ENCODE measurements at places on chromosomes 7 and 10.

DNA sequence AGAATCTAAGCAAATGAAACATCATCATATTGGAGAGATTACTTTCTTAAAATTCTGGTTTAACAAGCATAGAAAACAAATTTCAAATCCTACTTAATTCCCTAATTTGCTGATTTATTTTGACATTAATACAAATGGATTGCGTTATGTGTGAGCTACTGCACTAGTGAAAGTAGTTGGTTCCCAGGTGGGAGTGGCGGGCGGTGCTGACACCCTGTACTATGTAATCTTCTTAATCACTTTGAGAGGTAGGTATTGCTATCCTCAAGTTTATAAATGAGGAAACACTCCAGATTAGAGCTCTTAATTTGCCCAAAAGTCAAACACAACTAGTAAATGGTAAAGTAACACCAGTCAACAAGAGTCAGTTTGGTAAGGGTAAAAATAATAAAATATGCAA is 131.1 kb downstream of the ELAPOR2 start:
- DNase-seq, result no peak

DNA sequence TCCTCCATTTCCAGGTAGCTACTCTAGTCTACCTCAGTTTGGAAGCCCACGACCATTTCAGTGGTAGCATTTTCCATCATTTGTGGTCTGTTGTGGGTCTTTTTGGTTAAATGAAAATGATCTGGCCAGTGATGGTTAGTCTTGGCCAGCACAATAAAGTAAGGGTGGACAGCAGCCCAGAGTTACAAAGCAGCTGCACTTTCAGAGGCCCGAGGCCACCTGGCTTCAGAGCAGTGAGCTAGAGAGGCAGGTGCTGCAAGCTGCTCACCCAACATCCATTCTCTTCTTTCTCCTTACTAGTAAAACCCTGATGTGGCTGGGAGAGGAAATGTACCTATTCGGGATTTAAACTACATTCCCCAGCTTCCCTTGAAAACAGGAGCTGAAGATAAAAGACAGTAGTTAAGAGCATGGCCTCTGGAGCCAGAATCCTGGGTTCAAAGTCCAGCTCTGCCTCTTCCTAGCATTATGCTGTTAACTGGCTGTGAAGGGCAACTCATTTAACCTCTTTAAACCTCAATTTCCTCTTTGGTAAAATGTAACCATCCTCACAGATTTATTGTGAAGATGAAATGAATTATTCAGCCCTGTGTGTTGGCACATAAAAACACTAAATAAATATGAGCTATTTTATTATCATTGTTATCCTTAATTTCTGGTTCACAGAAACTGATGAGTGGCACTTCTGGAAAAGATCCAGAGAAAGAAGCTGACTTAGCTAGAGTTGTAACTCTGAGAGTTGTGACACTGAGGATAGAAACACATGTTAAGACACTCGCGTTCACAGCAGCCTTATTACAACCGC is 517.4 kb downstream of the PARD3 start:
- DNase-seq, result no peak

DNA sequence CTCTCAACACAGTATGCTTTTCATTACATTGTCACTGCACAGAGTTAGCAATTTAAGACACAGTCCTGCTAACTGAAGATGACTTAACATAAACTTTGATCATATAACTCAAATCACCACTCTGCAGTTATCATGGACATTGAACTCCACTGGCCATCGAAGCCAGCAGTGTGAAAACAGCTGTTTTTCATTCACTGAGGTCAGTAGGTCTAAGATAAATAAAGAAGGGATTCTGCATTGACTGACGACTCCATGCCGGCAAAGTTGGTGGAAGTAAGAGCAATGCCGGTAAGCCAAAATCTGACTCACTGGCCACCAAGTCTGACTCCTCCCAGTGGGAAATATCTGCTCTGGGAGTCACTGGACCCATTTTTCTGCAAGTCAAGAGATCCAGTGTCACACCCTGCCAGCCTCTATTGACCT is 449.9 kb upstream of the ANKRD30A start:
- DNase-seq, result no peak

- DNase-seq, result no peak
Measured at GRCh38 chr7:24980534-24981170, 674 bp upstream of the OSBPL3 start.

DNA sequence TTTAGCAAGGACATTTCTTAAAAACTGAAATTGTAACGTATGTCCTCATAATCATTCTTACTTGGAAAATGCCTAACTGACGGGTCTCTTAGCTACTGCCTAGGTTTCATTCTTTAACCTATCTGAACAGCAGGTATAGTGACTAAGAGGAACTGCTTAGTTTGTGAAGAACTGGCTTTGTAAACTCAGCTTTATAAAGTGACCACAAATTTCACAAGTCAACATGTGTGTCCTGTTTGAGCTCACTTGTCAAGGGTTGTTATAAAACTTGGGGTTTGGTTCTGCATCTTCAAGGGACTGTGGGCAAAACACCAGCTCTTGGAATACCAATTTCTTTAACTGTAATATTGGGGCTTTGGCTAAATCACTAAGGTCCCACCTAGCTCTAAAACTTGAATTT is 32.2 kb downstream of the MRPS33 start:
- DNase-seq, result no peak

DNA sequence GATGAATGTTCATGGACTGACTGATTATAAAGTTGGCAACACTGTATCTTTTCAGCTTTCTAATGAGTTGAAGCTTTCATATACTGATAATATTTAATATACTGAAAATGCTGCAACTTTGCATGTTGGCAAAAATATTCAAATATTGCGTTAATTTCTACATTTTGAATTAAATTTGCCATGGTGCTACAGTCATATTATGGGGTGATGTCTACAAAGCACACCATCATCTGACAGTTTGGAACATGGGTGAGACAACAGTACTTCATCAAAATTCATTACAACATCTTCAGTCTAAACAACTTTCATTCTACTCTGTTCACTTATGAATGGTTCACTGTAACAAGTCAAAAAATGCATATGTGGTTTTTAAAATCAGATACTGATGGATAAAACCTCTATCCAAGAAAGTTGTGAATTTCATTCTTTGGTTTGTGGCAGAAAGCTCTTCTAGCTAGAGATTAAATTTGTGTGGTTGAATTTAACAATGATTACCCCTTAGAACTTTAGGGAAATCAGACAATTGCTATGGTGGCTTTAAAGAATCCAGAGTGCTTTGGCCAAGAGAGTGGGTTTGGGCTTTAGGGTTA is 136.4 kb downstream of the TMEM26 start:
- no peak for DNase-seq

DNA sequence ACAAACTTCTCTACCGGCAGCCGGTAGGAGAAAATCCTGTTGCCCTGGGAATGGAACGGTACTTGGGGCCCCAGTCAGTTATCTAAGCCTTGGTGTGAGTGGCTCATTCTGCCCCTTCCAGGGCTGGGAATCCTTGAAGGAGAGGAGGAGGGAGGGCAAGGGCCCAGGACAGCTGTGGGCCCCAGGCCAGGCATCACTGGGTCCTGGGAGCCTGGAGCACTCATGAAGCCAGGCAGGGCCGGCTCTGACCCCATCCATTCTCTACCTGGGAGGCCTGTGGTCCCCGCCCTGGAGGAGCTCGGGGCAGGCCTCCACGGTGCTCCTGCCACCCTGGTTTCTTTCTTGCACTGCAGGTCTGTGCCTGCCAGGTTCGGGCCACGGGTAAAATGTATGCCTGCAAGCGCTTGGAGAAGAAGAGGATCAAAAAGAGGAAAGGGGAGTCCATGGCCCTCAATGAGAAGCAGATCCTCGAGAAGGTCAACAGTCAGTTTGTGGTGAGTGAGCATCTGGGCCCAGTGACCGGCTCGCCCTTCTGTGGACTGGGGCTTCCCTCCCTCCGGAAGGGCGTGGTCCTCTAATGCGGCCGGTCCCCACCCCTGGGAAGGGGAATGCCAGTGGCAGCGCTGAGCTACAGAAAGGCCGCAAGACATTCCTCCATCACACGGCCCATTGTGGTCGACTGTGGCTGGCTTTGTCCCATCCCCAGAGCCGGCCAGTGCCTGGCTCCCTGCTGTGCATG is 111.3 kb downstream of the RGS10 start:
- no peak for DNase-seq

- no peak for DNase-seq
Measured at GRCh38 chr10:118669835-118670234, 74.4 kb upstream of the PRLHR start.

GRCh38 chr10:113111900-113112853 is 162.1 kb downstream of the TCF7L2 start:
- no peak for DNase-seq

DNA sequence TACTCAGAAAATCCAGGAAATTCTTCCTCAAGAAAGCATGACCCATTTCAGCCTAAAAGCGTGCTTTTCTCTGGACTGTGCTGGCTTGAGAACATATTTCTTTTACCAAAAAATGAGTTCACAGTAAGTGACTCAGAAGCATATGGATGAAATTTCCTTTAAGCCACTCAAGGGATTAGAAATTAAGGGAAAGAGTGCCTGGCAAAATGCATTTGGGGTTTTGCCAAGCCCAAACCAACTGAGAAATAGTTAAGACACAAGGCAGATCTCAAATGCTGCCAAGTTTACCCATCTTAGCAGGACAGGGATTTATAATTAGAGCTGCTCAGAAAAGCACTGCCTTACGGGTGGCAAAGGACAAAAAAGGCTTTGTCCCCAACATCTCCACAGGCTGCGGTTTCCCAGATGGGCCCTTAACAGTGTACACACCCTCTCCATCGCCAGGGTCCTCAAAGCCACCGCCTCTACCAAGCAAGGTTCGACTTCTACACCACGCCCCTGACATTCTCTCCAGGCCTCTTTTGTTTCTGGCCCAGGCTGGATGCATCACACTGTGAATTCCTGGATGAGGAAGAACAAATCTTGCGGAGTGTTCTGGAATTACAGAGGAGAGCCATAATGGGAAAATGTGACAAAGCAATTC is 30.1 kb upstream of the CDHR3 start:
- peak; percentile 87 for DNase-seq

DNA sequence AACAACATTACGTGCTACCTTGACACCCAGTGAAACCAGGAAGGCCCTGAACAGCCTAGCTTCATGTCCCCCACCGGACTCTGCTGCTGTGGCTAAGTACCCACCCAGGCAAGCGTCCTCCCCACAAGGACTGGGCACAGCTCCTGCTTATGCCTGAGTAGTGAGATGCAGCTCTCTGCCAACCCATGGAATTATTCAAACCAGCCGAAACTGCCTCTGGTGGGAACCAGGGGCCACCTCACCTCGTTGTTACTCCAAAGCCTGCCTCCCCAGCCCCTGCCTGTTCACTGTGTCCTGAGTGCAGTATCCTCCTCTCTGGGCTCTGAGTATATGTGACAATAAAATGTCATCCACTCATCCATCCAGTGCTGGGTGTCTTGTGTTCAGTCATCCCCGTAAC is 52.4 kb downstream of the CAMK2B start:
- no peak for DNase-seq

DNA sequence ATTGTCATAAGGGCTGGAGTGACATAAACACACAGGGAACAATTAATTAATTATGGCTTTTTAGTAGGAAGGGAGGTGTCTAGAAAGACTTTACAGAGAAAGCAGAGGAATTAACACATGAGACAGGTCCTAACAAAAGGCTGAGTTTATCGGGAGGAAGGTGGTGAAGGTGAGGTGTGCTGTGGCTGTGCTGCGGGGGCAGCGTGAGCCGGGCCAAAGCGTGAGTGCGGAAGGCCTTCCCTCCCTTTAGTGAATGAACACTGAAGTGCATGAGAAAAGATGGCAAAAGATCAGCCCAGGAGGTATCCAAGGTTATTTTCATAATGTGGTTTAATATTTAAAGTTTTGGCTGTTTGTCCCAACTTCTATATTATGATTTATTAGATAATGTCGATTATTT is 243.4 kb upstream of the PLXNA4 start:
- no peak for DNase-seq

GRCh38 chr10:2925631-2926030 is 141.7 kb upstream of the PFKP start:
- peak; percentile 64 for DNase-seq

DNA sequence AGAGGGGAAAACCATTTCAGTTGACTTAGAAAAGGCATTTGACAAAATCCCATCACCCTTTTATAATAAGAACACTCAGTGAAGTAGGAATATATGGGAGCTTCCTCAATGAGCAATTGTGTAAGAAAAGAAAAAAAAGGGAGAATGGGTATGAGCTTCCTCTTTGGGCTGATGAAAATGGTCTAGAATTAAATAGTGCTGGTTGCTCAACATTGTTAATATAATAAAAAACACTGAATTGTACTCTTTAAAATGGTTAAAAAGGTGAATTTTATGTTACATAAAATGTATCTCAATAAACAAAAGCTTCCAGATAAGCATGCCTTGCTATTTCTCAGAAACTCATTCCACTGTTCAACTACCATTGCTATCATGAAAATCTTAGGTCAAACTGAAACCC is 40.6 kb downstream of the LRRC17 start:
- DNase-seq, result no peak

GRCh38 chr7:22765609-22766008 is 38.6 kb downstream of the IL6 start:
- no peak for DNase-seq

DNA sequence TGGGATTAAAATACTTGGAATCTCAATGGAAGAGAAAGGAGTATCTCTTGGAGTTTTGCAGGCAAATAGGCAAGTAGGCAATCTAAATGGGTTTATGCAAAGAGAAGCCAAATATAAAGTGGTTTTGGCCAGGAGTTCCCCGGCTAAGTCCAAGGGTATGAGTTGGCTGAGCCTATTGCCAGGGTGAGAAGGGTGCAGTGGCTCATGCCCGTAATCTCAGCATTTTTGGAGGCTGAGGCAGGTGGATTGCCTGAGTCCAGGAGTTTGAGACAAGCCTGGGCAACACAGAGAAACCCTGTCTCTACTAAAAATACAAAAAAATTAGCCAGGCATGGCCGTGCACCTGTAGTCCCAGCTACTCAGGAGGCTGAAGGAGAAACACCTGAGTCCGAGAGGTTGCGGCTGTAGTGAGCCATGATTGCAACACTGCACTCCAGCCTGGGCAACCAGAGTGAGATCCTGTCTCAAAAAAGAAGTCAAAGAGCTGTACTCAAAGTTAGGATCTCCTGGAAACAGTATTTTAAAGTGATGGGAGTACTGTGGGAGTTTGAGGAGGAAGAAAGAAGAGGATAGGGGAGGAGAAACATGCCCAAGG is 130.4 kb upstream of the RAB18 start:
- no peak for DNase-seq

DNA sequence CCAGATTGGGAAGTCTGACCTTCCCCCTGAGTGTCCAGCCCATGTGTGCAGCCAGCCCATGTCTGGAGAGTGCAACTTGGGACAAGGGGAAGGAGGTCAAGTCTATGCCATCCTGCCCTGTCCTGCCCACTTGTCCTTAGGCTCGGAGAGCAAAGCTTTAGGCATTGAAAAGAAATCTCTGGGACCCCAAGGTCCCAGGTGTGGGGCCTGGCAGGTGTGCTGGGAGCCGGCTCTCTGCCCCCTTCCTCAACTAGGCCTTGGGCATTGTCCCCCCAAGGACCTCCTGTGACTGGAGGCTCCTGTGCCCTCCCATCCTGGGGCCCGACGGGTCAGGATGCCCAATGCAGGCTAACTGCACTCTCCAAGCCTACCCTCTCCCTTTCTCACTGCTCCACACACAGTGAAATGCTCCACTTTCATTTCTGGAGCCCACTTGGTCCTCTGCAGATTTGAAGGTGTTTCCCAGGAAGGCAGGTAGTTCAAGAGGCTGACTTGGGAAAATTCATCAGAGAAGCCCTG is 124.7 kb downstream of the PTPN20 start:
- no peak for DNase-seq

- DNase-seq, result peak; percentile 63
Measured at GRCh38 chr7:133230591-133231194, 22.2 kb upstream of the EXOC4 start.
